ENCODE measurements at places on chromosomes 1 and 21. TPM values are rescaled to one million over a fixed set of nuclear protein-coding genes. Genes with fewer than 3 reads are reported as not detected.

- no peaks in the 10 kb centered on the region for H3K4me1 ChIP-seq
- no peak overlapping the region for H3K4me3 ChIP-seq
- no peak overlapping the region for H3K27ac ChIP-seq
Observed at GRCh38 chr1:29643281-29643680, 407.0 kb downstream of the PTPRU start.

GRCh38 chr1:69195136-69195535, 372.6 kb upstream of the LRRC7 start:
- no peaks in the 10 kb centered on the region for H3K36me3 ChIP-seq
- H3K4me3 ChIP-seq, result no peak overlapping the region
- DNase-seq, result no peak
- H3K27ac ChIP-seq, result no peak overlapping the region
- H3K4me1 ChIP-seq, result no peaks in the 10 kb centered on the region

- DNase-seq, result no peak
- H3K4me1 ChIP-seq, result no peaks in the 10 kb centered on the region
- no peaks in the 10 kb centered on the region for H3K27me3 ChIP-seq
- H3K27ac ChIP-seq, result no peak overlapping the region
- H3K4me3 ChIP-seq, result no peak overlapping the region
- no peaks in the 10 kb centered on the region for H3K36me3 ChIP-seq
Observed at GRCh38 chr1:86846164-86846647, 67.7 kb downstream of the SELENOF start.

DNA sequence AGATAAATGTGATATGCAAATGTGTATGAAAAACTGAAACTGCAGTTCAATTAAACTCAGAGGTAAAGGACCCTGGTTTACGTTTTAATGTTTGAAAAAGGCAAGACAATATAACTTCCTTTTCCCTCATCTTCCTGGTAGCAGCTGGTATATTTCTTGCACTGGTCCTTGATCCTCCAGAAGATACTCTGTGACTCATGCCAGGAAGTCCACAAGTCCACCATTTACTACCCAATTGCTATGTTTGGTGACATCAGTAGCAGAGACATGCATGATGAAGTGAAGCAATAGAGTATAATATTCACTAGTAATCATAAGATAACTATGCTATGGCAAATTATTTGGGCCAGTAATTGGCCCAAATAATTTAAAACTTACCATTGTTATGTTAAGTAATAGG, 774.5 kb upstream of the NEGR1 start:
- no peaks in the 10 kb centered on the region for H3K36me3 ChIP-seq
- no peaks in the 10 kb centered on the region for H3K4me1 ChIP-seq
- no peak for DNase-seq
- no peak overlapping the region for H3K4me3 ChIP-seq
- no peaks in the 10 kb centered on the region for H3K27me3 ChIP-seq

Gene C1orf141
- total RNA-seq, result not detected

Gene COL16A1
- 10.1 TPM for total RNA-seq

Gene INSRR
- total RNA-seq, result 0.13 TPM

Gene ITGB2
- total RNA-seq, result 5.7 TPM

Gene TRIM58
- 0.32 TPM for total RNA-seq

Gene UBXN10
- total RNA-seq, result 0.42 TPM

Gene AADACL4
- not detected for total RNA-seq

Measured in heart right ventricle (tissue), 16 donors.